ENCODE measurements at places on chromosomes 2 and 18.

DNA sequence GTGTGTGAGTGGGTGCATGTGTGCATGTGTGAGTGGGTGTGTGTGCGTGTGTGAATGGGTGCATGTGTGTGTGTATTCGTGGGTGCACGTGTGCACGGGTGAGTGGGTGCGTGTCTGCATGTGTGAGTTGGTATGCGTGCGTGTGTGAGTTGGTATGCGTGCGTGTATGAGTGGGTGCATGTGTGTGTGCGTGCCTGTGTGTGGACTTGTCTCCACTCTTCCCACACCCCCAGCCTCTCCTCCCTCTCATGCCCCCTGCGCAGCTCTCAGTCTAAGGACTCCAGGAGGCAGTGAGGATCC, 5.1 kb upstream of the OTOF start:
- no peak for DNase-seq

DNA sequence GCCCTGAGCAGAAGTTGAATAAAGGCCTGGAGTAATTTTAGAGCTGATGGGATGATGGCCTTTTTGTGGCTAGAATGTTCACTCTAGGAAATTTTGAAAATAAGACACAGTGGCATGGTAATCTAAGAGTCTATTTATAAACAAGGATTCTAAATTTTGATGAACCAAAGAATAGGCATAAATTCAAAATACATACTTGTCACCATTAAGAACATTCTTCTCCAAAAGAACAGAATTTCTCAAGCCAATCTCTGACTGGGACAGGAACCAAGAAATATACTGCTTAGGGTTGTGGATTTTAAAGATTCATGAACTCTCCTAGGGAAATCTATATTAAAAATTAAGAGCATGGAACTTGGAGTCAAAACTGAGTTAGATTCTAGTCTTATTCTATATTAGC, 98.2 kb upstream of the SETBP1 start:
- no peak for DNase-seq

DNA sequence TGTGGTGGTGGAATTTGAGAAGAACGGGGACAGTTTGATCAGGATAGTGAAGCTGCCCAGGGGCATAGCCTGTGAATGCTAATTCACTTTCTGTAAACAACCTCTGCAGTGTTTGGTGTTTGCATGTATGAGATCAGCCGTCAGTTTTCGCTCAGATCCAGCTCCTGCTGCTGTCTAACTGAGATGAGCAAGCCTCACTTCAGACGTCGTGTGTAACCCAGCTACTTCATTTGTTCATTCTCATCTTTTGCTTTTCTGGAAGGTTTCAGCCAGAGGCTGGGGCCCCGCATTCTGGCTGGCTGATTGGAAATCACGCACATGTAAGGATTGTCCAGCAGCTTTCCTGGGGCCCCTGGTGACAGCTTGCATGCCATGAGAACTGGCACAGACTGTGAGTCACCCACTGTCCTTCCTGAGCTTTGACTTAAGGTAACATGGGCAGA, 48.9 kb downstream of the LDLRAD4 start:
- DNase-seq = no peak

DNA sequence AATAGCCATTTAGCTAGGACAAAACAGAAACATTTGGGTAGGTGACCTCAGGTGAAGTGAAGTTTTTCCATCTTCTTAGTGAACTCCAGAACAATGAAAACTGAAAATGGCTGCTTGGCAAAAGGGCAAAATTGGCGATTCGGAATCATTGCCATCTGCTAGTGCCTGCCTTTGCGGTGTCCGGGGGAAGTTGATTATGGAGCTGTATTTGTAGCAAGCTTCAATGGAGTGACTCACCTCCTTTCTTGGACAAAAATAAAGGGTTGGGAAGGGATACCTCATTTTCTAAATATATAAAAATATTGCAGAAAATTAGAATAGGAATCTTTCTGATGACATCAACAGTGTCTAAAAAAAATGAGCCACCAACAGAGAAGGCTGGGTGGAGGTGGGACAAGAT, 460.5 kb downstream of the TGIF1 start:
- no peak for DNase-seq

DNA sequence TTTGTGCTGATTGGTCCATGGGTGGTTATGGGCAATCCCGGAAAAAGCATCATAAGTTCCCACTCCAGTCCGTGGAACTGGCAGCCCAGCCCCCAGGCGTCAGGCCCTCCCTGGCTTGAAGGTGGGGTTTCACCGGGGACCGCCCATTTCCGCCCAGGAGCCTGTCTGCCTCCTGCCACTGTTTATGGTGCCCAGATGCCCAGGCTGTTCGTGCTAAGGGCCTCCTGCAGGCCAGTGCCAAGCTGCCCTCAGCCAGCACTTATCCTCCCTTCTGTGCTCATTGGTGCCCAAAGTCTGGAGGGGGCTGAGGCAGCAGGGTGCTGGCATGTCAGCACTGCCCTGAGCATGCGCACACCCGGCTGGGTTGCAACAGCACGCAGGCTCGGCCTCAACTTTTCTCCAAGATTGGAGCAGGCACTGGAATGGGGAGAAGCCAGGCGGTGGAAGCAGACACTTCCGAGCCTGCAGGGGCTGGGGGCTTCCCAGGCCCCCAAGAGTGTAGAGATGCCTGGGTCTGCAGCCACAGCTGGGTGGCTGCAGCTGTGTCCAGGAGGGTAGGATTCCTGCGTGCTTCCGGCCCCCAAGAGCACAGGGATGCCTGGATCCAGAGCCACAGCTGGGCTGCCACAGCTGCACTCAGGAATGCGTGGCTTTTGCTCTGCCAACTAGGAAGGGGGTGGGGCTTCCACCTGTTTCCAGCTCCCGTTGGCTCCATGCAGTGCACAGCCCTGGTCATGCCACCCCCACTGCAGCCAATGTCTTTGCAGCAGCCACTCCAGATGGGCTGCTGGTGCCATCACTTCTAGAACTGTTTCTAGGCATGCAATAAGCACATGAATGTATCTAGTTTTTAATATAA, 74.0 kb downstream of the AGPS start:
- no peak for DNase-seq

DNA sequence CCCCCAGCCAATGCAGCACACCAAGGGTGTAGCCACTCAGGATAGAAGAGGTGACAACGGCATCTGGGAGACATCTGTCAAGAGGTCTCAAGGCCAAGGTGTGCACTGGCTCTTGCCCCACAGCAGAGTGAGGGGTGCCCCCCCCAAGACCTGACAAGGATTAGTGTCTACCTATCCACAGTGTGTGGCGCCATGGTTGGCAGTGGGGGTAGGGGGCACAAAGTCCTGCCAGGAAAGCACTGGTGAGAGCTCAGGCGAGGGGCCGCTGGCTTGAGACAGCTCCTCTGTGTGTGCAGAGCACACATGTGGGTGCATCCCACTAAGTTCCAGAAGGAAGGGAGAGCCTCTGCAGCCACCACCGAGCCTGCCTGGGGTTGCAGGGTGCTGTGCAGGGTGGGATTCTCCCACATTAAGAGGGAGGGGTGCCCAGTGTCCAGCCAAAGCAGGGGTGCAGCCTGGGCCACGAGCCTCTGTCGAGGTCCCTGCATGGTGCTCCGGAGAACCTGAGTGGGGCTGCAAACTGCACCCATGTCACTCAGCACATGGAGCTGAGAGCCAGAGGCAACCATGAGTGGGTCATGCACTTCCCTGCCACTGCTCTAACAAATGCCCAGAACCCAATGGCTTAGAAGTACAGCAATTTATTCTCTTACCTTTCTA, 311.2 kb upstream of the HDAC4 start:
- no peak for DNase-seq

GRCh38 chr18:42011053-42011452, 56.0 kb downstream of the PIK3C3 start:
- DNase-seq = no peak

GRCh38 chr2:64609942-64610281, 43.8 kb downstream of the SERTAD2 start:
- DNase-seq = no peak

DNA sequence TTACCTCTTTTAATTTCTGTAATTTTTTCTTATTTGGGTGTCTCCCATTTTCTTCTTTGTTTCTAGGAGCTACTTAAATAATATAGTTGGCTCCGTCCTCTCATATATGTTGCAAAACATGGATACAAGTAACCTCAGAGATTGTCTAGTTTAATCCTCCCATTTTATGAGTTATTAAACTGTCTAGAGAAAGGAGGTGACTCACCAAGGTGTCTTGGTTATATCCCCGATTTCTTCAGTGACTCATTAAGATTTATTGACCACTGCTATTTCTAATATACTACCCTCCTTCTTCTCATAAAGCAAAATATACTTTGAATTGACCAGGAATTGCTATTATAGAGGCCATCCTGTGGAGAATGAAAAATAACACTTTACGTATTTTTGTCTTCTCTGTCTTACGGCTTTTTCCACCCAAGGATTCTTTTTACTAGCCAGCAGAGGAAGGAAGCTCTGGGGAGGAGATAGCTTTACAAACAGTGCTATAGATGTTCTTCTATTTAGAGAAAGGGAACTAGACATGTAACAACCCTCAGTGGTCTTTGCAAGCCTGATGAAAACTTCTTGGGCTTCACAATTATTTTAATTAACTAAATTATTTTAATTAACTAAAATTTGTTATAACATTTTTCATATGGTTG, 300.4 kb upstream of the TNP1 start:
- DNase-seq = no peak

DNA sequence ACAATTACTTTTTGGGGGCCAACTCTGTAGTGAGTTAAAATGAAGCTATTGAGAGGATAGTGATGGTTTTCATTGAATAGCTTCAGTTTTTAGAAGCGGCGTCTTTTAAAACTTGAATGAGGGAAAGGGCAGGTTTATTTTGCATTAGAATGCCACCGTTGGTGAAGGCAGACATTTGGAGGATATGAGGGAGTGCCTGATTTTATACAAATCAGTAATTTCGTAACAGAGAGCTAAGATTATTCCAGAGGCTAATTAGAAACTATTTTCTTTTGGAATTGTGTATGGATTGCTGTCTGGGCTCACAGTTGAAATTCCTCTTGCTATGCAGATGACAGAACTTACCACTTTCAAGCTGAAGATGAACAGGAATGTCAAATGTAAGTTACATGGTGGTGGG, 67.6 kb downstream of the ITGB1BP1 start:
- no peak for DNase-seq

DNA sequence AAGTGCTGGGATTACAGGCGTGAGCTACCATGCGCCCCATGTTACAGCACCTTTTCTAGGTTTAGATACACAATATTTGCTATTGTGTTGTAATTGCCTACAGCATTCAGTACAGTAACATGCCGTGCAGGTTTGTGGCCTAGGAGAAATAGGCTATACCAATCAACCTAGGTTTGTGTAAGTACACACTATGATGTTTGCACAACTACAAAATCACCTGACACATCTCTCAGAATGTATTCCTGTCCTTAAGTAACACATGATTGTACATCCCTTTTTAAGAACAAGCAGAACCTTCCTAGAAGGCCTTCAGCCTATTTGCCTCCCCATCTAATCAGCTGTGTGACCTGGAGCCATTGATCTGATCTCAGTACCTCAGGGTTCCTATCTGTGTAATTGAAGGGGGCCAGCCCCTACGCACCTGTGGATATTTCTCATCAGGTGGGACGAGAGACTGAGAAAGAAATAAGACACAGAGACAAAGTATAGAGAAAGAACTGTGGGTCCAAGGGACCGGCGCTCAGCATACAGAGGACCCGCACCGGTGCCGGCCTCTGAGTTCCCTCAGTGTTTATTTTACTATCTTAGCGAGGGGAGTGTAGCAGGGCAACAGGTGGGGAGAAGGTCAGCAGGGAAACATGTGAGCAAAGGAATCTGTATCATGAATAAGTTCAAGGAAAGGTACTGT, 18.7 kb upstream of the TMBIM1 start:
- DNase-seq = no peak

GRCh38 chr2:149733936-149734685, 146.5 kb upstream of the MMADHC start:
- no peak for DNase-seq

DNA sequence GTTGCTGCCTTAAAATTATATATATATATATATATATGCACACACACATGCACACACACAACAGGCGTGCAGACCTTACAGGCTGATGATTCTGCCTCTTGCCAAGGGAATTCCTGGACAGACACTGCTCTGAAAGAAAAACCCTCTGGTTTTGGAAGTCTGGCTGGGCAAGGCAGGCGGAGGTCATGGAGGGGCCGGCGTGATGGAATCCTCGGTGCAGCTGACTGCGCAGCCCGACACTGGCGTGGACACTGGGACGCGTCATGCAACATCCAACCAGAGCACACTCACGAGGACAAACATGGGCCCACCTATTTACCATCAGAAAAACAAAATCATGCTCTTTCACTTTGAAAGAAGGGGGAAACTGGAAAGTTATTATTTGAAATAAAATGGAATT, 235.3 kb downstream of the ZNF516 start:
- DNase-seq = no peak

DNA sequence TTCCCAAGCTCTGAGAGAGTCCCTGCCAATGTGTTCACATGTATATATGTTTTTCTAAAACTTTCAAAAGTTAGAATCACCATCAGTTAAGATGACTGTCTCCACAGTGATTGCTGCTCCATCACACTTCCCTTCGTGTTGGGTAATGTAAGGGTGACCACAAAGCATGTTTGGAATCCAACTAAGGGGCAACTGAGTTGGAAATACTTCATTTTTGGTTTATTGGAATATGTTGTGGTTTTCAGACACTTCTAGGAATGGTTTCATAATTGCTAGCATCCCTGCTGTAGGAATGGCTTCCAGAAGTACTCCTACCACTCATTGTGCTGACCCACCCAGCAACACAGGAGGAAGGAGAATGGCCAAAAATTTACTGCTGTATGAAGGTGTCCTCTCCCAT, 212.5 kb upstream of the GULP1 start:
- DNase-seq = no peak

DNA sequence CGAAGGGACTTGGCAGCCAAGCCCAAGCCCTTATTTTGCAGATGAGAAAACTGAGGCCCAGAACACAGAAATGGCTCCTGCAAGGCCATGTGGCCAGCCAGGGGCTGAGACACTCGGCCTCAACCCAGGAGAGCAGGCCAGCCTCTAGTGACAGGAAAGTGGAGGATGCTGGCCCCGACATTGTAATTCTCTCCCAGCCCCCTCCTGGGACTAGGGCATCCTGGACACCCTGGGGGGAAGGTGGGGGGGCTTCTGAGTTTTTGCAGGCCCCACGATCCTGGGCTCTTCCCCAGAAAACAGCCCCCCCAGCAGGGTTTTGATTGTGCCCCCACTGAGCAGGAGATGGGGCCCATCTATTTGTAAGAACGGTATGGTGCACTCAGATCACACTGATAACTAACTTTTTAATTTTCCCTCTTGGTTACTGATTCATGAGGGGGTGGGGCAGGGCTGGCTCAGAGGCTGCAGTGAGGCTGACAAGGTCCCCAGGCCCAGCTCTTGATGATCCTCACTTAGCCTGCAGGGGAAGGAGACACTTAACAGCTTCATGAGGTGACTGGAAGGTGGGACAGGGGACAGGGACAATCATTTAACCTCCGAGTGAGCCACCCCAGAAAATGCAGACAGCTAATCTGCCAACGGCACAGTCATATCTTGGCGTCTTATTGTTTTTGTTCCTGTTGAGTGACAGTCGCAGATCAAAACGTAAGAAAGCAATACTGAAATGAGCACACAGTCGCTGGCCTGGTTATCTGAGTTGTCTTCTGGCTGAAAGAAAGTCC, 18.9 kb downstream of the SMAD7 start:
- no peak for DNase-seq

DNA sequence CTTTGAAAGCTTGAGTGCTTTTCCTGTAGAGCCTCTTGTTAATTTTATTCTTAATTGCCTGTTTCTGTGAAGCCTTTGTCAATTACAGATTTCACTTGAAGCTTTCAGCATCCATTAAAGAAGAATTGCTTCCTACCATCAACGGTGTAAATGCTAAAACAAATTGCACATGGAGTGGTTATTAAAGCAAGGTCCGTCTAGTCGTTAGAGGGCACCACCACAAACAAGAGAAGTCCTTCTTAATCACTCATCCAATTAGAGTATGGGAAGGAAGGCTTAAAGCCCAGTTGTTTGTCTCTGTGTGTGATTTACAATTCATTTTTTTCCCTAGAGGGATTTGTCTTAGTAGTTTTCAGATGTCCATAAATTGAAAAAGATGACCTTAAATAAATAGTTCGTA, 1.6 kb downstream of the KCNJ3 start:
- DNase-seq = no peak

Measured in GM12864 (cell line).